Activated CD8-positive, alpha-beta memory T cell treated with anti-CD3 and anti-CD28 coated beads, Interleukin-2, amount 50 U/mL, for 48 hours (primary cell): ENCODE measurements at places on chromosomes 2 and 18.

DNA sequence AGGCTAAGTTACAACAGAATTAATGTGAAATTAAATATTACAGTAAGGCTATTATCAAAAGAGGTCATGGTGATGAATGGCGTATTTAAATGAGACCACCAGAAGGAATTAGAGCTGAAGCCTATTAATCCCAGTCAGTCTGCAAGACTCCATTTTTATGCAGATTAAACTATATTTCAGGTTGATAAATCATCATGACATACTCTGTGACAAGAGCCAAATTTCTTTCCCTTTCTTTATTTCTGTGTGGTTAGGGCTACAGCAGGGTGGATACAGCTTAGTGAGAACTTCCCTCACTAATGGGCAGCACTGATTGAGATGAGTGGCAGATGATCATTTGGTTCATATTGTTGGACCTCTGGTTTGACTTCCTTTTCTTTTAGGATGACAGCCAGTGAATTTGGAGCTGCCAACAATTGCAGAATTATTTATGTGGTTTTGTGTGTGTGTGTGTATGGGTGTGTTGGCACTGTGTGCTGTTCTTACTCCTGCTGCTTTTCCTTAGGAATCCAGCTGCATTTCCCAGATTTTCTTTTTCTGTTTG is 481.3 kb downstream of the PIK3C3 start:
- no peak for DNase-seq

GRCh38 chr2:20934236-20934635 is 109.6 kb downstream of the APOB start:
- DNase-seq, result no peak

DNA sequence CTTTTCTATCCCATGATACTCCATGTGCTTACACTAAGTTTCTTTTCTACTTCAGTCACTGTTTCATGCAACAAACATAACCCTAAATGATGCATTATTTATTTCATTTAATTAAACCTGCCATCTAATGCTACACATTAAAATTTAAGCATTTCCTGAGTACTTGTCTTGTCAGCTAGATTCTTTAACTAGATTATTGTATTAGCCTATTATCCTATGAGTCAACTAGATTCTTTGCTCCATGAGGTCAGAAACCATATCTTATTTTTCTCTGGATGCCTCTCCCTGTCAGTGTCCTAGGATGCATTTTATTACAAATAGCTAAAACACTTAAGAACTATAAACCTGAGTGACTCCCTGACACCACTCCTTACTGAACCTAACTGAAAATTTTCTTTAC is 652.4 kb downstream of the SLC4A3 start:
- no peak for DNase-seq

DNA sequence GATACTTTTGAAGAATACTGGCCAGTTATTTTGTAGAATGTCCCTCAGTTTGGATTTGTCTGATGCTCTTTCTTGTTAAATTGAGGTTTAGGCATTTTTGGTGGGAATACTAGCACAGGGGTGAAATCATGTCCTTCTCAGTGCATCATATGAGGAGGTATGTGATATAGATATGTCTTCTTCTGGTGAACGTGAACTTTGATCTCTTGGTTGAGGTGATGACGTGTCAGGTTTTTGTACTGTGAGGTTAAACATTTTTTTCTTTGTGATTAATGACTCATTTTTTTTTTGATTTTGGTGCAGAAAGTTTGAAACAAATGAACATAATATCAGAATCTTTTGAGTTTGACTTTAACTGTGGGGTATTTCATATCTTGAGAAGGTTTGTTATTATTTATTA is 11.0 kb downstream of the ZNF407 start:
- DNase-seq, result no peak

DNA sequence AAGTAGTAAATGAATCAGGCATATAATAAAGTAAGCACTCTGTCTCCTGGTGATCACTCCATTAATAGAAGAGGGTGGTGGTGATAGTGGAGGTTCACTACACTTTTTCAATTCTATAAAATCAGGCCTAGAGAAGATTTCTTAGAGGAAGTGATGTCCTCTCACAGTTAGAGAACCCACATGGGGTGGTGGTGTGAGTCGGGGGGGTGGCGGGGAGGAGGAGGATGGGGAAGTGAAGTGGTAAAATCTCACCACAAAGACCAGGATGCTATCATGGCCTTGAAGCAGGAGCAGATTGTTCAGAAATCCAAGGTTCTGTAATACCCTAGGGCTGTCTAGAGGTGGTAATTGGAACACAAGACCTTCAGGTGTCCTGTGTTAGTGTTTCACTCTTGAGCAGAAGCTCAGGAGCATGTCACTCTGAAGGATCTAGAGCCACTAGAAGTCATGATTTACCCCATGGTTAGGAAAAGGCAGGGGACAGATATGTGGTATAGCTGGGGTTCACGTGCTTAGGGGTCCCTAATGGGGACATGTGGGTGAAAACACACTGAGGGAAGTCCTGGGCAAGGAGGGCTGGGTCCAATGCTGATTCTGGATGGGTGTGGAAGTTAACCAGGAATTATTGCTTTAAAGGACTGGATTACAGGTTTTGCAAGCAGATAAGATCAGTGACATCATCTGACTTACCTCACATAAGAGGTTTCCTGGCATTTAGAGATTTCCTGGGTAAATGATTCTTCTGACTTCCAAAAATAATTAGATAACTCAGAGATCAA is 31.0 kb downstream of the RNF125 start:
- no peak for DNase-seq

DNA sequence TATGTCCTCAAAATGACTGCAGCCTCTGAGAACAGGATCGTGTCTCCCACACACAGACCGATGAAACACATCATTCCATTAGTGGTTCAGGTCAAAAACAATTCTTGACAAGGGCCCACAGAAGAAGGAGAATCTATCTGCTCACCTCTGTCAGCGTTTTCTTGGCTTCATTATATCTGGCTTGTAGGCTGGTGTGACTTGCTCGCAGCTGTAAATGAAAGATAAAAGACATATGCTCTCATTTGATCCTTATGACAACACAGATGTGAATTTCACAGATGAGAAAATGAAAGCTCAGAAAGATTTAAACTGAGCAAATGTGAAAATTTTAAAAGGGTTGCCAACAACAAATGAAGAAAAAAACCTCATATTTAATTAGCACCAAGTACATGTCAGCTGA is 61.6 kb downstream of the CCDC93 start:
- no peak for DNase-seq

DNA sequence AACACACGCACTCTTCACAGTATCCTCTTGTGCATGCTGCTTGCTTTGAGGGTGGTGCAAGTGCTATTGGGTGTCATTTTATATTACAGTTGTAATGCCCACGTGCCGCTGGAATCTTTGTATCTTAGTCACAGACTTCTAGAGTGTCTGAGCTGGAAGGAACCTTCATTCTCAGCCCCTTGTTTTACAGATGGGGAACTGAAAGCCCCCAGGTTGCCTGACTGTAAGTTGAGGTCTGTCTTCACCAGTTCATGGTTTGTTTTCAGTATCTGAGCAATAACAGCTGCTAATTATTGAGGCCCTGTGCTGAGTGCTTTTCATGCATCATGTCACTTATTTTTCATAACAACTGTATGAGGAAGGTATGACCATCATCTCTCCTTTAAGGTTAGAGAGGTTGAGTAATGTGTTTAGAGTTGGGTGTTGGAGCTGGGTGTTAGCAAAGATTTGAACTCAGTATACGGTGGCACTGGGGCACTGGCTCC is 77.0 kb downstream of the PRKCE start:
- no peak for DNase-seq
